ENCODE measurements at places on chromosomes 16 and 17.

GRCh38 chr16:86946396-86946795 lies 368.0 kb downstream of the FOXL1 start:
- no peak for DNase-seq

GRCh38 chr17:79478051-79478461 lies 132.8 kb downstream of the RBFOX3 start:
- DNase-seq, result no peak

- no peak for DNase-seq
Observed at GRCh38 chr17:841313-841712, 59.2 kb downstream of the MRM3 start.

DNA sequence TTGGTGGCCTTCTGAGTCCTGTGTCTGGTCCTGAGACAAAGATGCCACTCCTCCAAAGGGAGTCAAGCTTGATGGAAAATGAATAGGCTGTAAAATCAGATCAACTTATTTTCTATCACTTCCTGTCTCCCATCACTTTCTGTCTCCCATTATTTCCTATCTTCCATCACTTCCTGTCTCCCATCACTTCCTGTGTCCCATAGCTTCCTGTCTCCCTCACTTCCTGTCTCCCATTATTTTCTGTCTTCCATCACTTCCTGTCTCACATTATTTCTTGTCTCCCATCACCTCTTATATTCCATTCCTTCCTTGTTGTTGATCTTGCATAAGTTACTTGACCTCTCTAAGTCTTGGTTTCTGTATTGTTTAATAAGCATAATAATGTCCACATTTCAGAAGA lies 418.5 kb upstream of the EEF2KMT start:
- DNase-seq, result no peak

DNA sequence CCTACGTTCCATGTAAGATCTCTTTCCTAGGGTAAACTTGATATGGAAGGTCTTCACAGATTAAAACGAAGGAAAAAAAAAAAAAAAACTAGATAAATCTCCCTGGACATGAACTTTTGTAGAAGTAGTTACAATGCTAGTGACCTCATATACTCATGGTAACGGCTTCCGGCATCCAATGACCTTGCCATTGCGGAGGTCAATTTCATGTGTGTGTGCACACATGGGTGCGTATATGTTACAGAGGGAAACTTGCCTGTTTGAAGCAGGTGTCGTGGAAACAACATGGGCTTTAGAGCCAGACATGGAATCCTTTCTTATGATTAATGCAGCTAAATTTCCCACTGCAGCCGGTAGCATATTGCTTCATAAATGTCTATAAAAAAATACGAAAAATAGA lies 435.5 kb downstream of the MAF start:
- no peak for DNase-seq

DNA sequence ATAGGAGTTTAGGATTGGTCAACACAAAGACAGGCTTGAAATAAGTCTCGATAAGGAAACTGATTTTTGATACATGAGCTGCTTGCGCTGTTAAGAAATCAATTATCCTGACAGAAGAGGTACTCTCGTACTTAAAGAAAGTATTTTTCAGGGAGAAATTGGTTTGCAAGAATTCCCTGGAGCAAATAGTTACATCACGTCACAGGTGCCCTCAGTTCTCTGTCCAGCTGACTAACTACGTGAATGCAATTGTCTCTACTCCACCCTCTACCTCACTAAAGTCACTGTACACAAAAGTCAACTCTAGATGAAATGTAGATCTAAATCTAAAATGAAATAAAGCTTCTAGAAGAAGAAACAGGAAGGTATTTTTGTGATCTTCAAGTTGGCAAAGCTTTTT lies 130.6 kb upstream of the KCNJ16 start:
- no peak for DNase-seq

- DNase-seq, result no peak
Observed at GRCh38 chr17:42049834-42050392, 488 bp downstream of the C17orf113 start.

DNA sequence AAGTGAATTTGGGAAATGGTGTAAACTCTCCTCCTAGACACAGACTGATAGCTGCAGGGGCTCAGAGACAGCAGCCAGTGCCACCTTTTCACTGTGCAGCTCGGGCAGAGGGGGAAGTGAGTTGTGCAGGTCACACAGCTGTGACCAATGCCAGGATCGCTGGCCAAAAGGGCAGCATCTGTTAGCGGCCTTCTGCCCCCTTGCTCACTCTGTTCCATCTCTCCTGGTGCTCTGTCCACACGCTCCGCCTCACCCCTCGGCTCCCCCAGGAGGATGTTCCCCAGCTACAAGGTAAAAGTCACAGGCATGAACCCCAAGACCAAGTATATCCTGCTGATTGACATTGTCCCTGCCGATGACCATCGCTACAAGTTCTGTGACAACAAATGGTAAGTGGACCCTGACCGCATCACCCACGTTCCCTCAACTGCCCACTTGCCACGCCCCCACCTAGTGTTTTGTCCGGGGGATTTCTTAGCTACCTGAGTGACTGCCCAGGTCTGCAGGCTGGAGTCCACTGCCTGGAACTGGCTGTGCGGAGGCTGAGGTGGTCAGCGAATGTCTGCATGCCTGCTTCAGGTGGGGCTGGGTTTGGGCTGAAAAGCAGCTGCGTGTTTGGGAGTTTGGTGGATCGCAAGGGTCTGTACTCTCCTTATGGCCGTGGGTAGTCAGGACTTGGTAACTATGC lies 13.5 kb downstream of the TBX4 start:
- DNase-seq, result no peak

DNA sequence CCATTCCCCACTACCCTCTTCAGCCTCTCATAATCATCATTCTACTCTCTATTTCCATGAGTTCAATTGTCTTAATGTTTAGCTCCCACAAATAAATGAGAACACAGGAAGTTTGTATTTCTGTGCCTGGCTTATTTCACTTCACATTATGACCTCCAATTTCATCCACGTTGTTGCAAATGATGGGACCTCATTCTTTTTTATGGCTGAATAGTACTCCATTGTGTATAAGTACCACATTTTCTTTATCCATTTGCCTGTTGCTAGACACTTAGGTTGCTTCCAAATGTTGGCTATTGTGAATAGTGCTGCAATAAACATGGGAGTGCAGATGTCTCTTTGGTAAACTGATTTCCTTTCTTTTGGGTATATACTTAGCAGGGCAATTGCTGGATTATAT lies 42.3 kb downstream of the ERCC4 start:
- DNase-seq, result no peak

GRCh38 chr17:51718983-51719382 lies 439.5 kb downstream of the CA10 start:
- DNase-seq, result no peak

DNA sequence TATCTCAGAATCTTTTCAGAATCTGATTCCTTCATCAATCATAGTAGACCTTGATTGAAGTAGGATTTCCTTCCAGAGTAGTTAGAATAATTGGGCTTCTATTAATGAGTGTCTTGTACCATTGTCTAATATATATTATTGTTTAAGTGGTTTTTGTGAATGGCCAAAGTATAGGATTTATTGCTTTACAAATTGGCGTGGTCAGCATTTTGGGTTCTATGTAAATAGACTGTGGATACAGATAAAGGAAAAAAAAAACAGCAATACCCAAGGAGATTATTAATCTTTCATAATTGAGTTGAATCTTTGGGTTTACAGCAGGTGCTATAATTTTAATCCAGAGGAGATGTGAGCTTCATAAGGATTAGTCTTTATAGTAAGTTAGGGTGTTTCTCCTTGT lies 64.3 kb downstream of the AP2B1 start:
- no peak for DNase-seq

GRCh38 chr16:2058872-2059271 lies 11.1 kb downstream of the TSC2 start:
- DNase-seq, result no peak

DNA sequence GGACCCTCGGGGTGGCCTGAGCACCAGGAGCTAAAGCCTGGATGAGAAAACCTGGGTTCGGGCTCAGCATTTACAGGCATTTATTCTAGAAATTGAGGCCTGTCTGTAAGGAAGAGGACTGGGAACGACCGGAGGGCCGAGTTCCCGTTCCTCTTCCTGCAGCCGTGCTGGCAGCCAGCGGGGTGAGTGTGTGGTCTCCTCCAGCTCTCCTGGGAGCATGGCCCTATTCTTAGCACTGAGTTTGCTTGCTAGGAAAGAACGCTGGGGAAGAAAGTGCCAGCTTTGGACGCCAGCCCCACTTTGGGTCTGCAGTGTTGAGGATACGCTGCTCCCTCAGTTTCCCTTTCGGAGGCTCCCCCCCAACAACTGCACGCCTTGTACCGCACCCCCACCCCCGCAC lies 49.6 kb downstream of the MGAT5B start:
- DNase-seq, result no peak

DNA sequence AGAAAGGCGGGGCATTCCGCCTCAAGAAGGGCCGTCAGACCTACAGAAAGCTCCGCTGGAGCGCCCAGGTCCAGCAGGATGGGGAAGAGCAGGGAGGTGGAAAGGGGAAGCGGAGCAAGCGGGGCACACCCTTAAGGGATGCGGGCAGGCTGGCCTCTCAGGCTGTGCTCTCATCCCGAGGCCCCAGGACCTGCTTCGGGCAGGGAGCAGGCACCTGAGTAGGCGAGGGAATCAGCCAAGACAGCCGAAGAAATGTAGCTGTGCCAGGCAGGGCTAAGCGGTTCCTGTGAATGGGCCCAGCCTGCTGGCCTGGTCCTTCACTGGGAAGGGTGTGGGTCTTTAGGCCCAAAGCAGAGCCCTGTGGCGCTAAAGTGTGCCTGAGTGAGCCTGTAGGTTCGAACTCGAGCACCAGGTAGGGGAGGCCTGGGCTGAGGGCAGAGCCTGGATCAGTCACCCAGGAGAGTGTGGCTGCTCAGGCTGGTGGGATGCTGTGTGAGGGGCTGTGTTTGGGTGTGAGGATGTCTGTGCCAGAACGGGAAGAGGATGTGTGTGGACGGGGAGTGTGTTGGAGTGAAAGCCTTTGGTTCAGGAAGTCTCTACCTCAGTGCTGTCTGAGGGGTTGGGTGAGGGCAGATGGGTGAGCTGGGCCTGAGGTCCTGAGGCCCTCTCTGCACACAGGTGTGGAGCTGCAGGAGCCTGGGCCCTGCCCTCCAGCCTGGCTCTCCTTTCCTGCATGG lies 3.3 kb downstream of the TBX4 start:
- DNase-seq, result no peak

GRCh38 chr16:80631581-80631980 lies 90.8 kb downstream of the DYNLRB2 start:
- no peak for DNase-seq

GRCh38 chr17:17812211-17813054 lies 24.4 kb downstream of the SREBF1 start:
- peak; percentile 69 for DNase-seq

DNA sequence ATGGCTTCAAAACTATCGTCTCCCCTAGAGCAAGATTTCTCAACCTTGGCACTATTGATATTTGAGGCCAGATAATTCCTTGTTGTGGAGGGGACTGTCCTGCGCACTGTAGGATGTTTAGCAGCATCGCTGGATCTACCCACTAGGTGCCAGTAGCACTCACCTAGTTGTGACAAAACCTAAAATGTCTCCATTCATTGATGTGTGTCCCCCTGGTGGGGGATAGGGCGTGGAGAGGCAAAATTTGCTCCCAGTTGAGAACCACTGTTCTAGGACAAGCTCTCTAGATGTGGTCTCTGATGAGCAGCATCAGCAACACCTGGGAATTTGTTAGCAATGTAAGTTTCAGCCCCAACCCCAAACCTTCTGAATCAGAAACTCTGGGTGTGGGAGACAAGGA lies 259.0 kb downstream of the XYLT1 start:
- peak; percentile 50 for DNase-seq

GRCh38 chr16:4373909-4374742 lies 2.5 kb downstream of the VASN start:
- DNase-seq, result no peak

- no peak for DNase-seq
Observed at GRCh38 chr17:3921006-3921405, 4.7 kb upstream of the P2RX1 start.

GRCh38 chr16:58409316-58409973 lies 17.2 kb downstream of the GINS3 start:
- DNase-seq, result no peak

GRCh38 chr17:55693254-55694216 lies 29.1 kb downstream of the TMEM100 start:
- DNase-seq, result no peak

- DNase-seq, result no peak
Observed at GRCh38 chr16:4042581-4042980, 73.7 kb downstream of the ADCY9 start.

GRCh38 chr16:9366048-9366969 lies 274.9 kb downstream of the HAPSTR1 start:
- DNase-seq, result no peak

- DNase-seq, result no peak
Observed at GRCh38 chr17:77640252-77640651, 318.3 kb upstream of the TNRC6C start.

GRCh38 chr16:25063102-25063501 lies 47.9 kb upstream of the ARHGAP17 start:
- DNase-seq, result peak; percentile 44

DNA sequence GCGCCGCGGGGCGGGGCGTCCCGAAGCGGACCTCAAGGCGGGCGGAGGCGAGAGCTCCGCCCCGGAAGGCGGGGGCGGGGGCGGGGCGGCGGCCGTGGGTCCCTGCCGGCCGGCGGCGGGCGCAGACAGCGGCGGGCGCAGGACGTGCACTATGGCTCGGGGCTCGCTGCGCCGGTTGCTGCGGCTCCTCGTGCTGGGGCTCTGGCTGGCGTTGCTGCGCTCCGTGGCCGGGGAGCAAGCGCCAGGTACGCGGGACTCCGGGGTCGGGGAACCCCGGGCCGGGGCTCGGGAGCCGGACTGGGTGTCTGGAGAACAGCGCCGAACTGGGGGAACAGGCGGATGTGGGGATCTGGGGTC lies at the start of gene TNFRSF12A:
TNFRSF12A (plus strand) TSS at position 122 of the 357 bp plus-strand sequence; CDS start at position 152, 30 bp downstream.
- peak; percentile 81 for DNase-seq

DNA sequence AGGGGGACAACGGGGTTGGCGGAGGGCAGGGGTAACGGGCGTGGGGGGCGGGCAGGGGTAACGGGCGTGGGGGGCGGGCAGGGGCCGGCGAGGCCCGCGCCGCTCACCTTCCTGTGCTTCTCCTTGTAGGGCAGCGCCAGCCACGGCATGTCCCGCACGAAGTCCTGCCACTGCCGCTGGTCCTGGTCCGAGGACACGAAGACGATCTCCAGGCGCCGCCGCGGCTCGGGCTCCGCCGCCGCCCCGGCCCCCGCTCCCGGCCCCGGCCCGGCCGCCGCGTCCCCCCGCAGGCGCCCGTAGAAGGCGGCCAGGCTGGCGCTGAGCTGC lies 401 bp downstream of the NXN start:
- DNase-seq, result no peak

- DNase-seq, result no peak
Observed at GRCh38 chr17:11086646-11087340, 154.2 kb upstream of the SHISA6 start.
